ENCODE measurements at places on chromosomes 12 and 14. TPM values are rescaled to one million over a fixed set of nuclear protein-coding genes. Genes with fewer than 3 reads are reported as not detected.
A peak's percentile ranks its signal among the peaks of the same experiment; 100 is the strongest.

DNA sequence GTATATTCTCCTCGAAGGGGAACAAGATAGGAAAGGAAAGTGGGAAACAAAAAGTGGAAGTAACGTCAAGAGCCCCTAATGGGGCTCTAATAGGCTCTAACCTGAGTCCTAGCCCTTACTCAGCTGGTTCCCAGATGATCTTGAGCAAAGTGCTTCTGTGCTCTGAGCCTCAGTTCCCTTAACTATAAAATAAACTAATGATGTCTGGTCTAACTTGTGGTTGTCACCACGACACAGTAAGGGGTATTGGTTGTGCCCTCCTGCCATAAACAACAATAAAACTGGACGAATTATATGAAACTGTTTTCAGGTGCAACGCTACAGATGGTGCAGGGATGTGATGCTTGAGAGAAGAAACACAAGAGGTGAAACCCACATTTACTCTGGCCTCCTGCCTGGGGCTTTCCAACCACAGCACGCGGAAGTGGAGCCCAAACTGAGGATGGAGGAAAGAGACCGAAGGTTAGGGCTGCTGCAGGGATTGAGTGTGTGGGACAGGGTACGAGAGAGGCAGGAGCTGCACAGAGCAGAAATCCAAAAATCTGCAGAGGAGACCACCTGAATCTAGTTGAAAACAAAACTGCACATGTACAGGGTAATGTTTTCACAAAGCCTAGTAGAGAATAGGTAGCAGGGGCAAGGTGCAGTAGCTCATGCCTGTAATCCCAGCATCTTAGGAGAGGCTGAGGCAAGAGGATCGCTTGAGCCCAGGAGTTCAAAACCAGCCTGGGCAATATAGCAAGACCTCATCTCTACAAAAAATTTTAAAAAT is 45.6 kb upstream of the BCL2L14 start:
- H3K27me3 ChIP-seq = no peaks in the 10 kb centered on the region
- DNase-seq = no peak
- no peak overlapping the region for H3K4me3 ChIP-seq

GRCh38 chr14:104253901-104254353 is 115.5 kb downstream of the KIF26A start:
- H3K4me1 ChIP-seq = no peaks in the 10 kb centered on the region
- DNase-seq = no peak
- no peak overlapping the region for H3K4me3 ChIP-seq
- H3K27ac ChIP-seq = no peak overlapping the region
- no peaks in the 10 kb centered on the region for H3K36me3 ChIP-seq

GRCh38 chr14:63777024-63777423 is 49.2 kb upstream of the SGPP1 start:
- H3K27ac ChIP-seq = peak overlapping the region; percentile 46
- H3K4me1 ChIP-seq = peaks cover 24% of the 10 kb centered on the region
- H3K4me3 ChIP-seq = no peak overlapping the region
- no peaks in the 10 kb centered on the region for H3K27me3 ChIP-seq
- no peaks in the 10 kb centered on the region for H3K36me3 ChIP-seq

DNA sequence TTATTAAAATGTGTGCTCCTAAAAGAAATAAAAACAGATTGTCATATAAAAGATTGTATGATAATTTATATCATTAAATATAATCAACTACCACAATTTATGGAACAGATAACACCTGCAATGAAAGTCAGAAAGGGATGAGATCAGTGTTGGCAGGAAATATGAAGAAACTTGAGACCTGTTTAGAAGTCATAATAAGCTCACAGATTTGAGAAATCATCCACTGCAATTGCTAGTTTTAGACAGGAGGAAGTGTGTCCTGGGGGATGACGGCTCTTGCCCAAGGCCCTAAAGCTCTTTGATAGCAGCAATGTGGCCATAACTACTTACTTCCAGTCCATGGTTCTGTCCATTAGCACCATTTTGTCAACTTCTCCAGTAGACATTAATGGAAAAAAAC is 122.8 kb upstream of the SOX5 start:
- H3K27me3 ChIP-seq = 0 out of 2 replicates have a peak, but pooled peaks cover 3% of the 10 kb centered on the region
- H3K4me3 ChIP-seq = no peak overlapping the region
- no peak overlapping the region for H3K27ac ChIP-seq
- no peaks in the 10 kb centered on the region for H3K4me1 ChIP-seq

- no peaks in the 10 kb centered on the region for H3K27me3 ChIP-seq
- peak overlapping the region; percentile 85 for H3K27ac ChIP-seq
- peak; percentile 96 for DNase-seq
- peaks cover 56% of the 10 kb centered on the region for H3K4me1 ChIP-seq
- no peaks in the 10 kb centered on the region for H3K36me3 ChIP-seq
Measured at GRCh38 chr12:29241821-29242591, 92.9 kb downstream of the FAR2 start.

DNA sequence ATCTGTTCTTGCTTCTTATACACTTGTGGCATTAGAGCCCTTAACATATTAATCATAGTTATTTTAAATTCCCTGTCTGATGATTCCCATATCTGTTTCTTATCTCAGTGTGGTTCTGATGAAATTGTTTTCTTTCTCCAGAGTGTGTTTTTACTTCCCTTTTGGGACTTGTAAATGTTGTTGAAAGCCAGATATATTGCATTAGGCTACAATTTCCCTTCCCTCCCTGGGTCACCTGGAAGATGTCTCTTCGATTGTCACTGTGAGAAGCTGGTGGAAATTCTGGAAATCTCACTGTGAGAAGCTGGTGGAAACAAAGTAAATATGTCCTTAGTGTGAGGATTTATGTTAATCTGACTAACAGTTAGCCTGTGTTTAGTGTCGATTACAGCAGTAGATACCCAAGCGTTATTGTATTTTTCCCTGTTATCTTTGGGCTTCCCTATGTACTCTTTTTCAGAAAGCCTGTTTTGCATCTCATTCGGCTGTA is 717.3 kb downstream of the TRHDE start:
- H3K27me3 ChIP-seq = no peaks in the 10 kb centered on the region
- H3K4me3 ChIP-seq = no peak overlapping the region
- no peak overlapping the region for H3K27ac ChIP-seq
- no peaks in the 10 kb centered on the region for H3K36me3 ChIP-seq
- no peak for DNase-seq
- H3K4me1 ChIP-seq = no peaks in the 10 kb centered on the region

DNA sequence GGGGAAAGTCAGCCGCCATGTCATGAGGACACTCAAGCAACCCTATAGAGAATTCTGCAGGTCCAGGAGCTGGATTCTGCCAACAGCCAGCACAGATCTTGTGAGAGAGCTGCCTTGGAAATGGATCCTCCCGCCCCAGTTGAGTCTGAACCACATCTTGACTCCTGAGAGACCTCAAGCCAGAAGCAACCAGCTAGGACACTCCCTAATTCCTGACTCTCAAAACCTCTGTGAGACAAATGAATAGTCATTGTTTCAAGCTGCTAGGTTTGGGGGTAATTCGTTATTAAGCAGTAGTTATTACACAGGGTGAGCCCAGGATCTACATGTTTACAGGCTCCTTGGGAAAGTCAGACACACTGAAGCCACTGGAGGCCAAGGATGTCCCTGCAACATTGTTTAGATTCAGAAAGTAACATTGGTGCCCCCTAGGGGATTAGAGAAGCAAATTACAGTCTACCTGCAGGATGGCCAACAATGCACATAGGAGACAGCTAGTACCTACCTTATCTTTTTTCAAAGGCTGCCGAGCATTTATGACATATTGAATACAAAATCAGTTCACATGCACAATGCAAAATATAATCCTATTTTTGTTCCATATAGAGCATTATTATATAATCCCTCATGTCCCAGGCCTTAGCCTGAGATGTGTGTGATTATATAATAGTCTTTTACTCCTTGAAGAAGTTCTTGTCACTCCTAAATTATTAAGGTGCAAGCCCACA is 57.9 kb upstream of the FICD start:
- no peaks in the 10 kb centered on the region for H3K36me3 ChIP-seq
- no peak overlapping the region for H3K4me3 ChIP-seq
- peaks cover 42% of the 10 kb centered on the region for H3K27me3 ChIP-seq
- no peak overlapping the region for H3K27ac ChIP-seq
- DNase-seq = no peak
- H3K4me1 ChIP-seq = no peaks in the 10 kb centered on the region

- peak overlapping the region; percentile 90 for H3K27ac ChIP-seq
- H3K4me1 ChIP-seq = peaks cover 53% of the 10 kb centered on the region
- no peak overlapping the region for H3K4me3 ChIP-seq
- H3K27me3 ChIP-seq = no peaks in the 10 kb centered on the region
Measured at GRCh38 chr14:55107766-55108554, 21.1 kb upstream of the LGALS3 start.

- H3K27me3 ChIP-seq = no peaks in the 10 kb centered on the region
- H3K36me3 ChIP-seq = no peaks in the 10 kb centered on the region
- no peaks in the 10 kb centered on the region for H3K4me1 ChIP-seq
- no peak for DNase-seq
Measured at GRCh38 chr12:93292731-93293566, 84.8 kb upstream of the NUDT4 start.

DNA sequence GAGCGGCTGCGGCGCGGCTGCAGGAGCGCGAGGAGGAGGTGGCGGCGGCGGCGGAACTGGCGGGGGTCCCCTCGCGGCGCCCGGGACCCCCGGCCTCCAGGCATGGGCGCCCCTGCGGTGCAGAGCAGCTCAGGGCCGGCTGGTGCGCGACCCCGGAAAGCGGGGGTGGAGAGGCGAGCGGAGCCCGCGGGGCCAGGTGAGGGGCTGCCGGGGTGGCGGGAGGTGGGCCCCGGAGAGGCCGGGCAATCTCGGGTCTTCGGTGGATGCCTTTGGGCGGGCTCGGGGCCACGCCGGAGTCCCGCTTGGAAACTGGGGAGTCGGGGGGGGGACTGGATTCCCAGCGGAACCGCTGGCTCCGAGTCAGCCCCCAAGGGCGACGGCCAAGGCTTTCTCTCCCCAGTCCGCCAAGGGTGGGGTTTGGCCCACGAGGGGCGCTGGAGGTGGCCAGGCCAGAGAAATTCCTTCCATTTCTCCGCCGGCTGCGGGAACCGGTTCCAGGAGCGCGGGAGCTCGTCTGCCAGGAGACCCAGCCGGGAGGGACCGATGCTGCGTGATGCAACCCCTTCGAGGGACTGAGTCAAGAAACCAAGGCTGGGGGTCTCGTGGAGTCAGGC is 13.9 kb upstream of the NR4A1 start:
- H3K27ac ChIP-seq = no peak overlapping the region
- H3K36me3 ChIP-seq = no peaks in the 10 kb centered on the region
- peaks cover 10% of the 10 kb centered on the region for H3K4me1 ChIP-seq

DNA sequence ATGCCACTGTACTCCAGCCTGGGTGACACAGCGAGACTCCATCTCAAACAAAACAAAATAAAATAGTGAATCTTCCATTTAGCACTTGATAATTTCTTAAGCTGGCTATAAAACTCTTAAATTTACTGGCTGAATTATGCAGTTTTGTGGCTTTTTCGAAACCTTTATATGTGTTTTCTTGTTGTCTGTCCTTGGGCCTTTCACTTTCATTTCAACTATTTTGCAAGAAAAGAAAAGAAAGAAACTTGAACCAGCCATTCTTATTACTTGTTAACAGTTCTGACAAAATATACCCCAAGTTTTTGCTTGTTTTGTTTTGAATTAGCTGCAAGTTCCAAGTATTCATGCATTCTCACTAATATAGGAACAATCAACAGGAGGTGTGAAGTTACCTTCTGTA is 42.8 kb downstream of the PRICKLE1 start:
- DNase-seq = no peak
- no peaks in the 10 kb centered on the region for H3K36me3 ChIP-seq
- H3K27me3 ChIP-seq = no peaks in the 10 kb centered on the region
- no peak overlapping the region for H3K4me3 ChIP-seq

- H3K27me3 ChIP-seq = no peaks in the 10 kb centered on the region
- peaks cover 71% of the 10 kb centered on the region for H3K4me1 ChIP-seq
- H3K36me3 ChIP-seq = peaks cover 34% of the 10 kb centered on the region
- peak overlapping the region; percentile 96 for H3K27ac ChIP-seq
- peak overlapping the region; percentile 93 for H3K4me3 ChIP-seq
Measured at GRCh38 chr12:95788637-95789036, 1.9 kb downstream of the NTN4 start.

DNA sequence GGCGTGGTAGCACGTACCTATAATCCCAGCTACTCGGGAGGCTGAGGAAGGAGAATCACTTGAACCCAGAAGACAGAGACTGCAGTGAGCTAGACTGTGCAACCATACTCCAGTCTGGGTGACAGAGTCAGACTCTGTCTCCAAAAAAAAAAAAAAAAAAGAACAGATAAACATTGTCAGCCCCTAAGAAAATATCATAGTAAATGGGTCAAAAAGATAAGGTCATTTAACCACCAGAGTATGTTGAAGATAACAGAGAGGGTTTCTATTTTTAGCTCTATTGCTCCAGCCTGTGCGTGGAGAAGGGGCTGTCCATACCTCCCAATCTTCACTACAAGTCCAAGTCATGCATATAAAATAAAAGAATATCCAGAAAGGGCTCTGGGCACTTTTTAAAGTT is 15.4 kb downstream of the LGMN start:
- H3K27ac ChIP-seq = no peak overlapping the region
- no peak overlapping the region for H3K4me3 ChIP-seq
- peaks cover 15% of the 10 kb centered on the region for H3K36me3 ChIP-seq
- no peaks in the 10 kb centered on the region for H3K27me3 ChIP-seq
- no peak for DNase-seq
- H3K4me1 ChIP-seq = peaks cover 41% of the 10 kb centered on the region

The TMBIM6 gene
- total RNA-seq = 685 TPM

The DEGS2 gene
- 0.11 TPM for total RNA-seq

The PPM1H gene
- 13.5 TPM for total RNA-seq

The CCDC197 gene
- not detected for total RNA-seq

The CKB gene
- 66.8 TPM for total RNA-seq

The FAM186B gene
- total RNA-seq = 1.7 TPM

The KLRC1 gene
- not detected for total RNA-seq

The CLEC1B gene
- total RNA-seq = not detected
